ENCODE measurements at places on chromosomes 13 and 19.

GRCh38 chr19:33434069-33434885 is 60.8 kb downstream of the CEBPG start:
- DNase-seq, result no peak

DNA sequence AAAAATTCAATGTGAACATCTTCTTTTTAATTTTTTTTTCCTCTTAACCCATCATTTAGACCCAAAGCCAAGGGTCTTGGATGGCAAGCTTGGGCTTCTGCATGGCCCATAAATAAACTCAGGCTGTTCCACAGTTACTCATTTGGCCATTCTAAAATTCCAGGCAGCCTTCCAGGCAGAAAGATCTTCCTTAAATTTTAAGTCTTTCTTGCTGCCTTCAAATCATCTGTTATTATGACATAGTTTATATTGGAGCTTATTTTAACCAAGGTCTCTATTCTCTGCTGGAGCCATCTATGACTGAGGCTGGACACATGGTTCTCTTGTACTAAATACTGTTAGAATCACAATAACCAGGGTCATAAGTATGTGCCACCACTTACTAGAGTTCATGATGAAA is 317.3 kb upstream of the MAB21L1 start:
- DNase-seq, result no peak

- DNase-seq, result no peak
These were observed 14.6 kb upstream of the CD33 start for GRCh38 chr19:51210191-51210784.

GRCh38 chr13:21079761-21080592 is 18.6 kb upstream of the LATS2 start:
- DNase-seq, result no peak

- no peak for DNase-seq
These were observed 66.0 kb downstream of the LATS2 start for GRCh38 chr13:20995245-20995838.

Measured in COR-L47 (cell line).